ENCODE measurements at places on chromosomes 12 and 14.

GRCh38 chr12:29160230-29160629 is 11.2 kb downstream of the FAR2 start:
- DNase-seq, result no peak

DNA sequence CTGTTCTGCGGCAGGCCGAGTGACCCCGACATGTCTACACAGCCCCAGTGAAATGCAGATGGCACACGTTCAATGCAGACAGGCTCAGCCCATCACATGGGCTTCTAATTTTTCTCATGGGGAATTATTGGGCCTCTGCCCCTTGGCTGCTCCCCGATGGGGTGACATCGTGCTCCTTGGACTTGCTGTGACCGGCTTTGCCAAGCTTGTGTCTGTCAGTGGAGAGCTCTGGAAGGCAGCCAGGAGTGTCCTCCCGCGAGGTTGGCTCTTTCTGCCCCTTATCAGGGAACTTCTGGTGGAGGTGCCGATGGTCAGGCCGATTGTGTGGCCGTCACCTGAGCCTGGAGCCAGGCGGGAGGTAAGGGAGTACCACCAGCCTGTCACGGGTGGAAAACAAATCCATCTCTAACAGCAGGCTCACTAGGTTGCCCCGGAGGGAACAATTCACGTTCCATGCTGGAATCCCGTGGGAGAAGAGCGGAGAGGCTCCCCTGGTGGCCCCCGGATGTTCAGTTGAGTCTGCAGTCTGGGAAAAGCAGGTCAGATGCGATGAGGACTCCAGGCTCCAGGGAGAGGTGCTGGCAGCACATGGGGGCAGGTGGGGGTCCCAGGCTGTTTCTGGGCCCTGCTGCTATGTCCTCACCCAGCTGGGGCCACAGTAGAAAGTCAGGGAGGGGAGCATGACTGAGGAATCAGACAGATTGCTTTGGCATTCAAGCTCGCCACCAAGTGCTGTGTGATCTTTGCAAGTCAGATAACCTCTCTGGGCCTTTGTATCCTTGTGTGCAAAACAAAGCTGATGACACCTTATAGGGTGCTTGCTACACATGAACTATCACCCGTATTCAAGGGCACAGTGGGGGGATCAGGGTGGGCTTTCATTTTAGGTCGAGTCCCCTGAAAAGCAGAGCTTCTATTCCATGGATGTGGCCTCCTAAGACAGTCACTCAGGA is 43.2 kb upstream of the EML1 start:
- DNase-seq, result no peak

DNA sequence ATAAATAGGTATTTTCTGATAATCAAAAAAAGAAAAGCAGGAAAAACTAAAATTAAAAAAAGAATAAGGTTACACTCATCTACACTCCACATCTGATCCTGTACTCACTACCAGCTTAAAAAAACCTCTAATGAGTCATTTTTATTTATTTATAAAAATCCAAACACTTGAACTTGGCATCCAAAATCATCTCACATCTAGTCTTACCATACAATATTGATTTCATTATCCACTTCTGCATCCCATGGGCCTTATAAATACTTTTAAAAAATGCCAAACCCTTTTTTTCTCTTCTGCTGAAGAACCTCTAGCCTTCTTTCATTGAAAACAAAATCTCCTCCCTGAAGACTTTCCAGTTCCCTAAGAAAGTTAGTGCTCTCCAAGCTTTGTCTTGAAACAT is 109.7 kb downstream of the TMTC3 start:
- no peak for DNase-seq

DNA sequence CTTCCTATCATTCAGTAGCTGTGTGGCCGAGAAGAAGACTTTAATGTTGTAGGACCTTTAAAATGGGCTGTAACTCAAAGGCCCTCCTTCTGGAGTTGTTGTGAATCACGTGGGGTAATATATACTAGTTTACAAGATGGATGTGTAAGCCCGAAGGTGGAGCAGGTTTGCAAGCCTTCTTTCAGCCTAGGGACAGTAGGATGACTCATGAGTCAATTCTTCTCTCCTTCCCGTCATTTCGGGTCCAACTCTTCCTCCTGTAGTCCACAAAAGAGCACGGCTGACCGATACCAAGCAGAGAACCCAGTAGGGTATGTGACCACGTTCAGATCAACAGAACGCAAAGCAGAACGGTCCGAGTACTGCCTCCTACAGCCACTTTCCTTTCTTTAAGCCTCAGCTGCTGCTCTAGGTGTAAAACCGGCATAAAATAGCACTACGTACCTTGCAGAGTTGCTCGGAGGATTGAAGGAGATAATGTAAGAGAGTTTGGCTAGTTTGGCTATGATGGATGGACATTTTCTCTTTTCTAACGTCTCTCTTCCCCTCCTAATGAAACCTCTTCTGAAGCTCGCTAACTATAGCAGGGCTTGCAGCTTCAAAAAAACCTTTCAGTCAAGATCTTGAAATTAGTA is 1.3 kb upstream of the RASSF3 start:
- DNase-seq, result no peak

DNA sequence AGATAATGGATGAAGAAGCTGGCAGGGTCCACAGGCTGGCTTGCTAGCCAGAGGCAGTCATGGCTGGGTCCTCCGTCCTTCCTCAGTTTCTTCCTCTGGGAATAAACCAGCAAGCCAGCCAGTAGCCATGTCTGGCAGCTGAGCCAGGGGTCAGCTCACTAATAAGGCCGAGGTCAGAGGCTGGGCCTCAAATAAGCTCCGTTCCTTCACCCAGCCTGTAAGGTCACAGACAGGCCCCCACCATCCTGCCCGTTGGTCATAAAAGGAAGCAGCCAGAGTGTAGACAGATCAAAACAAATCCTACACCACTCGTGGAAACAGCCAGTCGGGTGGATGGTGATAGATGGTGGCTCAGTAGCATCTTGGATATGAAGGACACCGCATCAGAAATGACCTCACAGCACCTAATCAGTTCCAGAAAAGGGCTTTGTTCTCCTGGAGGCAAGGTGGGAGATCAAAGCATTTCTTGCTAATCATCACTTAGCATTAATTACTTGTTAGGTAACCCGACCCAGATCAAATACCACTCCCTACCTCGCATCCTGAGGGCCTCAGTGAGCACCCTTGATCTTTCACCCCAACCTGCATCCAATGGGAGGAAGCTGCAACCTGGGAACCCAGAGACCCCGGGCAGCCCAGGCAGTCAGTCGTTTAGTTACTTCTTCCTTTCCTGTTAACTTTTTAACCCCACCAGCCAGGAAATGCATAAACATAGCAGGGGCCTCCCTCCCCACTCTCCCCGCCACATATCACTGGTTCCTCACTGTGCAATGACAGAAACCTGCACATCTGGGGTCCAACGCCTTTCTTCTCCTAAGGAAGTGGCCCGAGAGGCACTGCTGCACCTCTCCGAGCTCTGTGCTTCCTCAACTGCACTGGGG is 90.2 kb downstream of the KDM2B start:
- DNase-seq, result no peak

- DNase-seq, result peak; percentile 95
Observed at GRCh38 chr14:104895786-104896661, 28.7 kb upstream of the PLD4 start.

GRCh38 chr14:75514673-75515628 is 7.3 kb upstream of the BATF start:
- no peak for DNase-seq

- DNase-seq, result no peak
Observed at GRCh38 chr12:131833288-131833895, 5.2 kb downstream of the MMP17 start.

- no peak for DNase-seq
Observed at GRCh38 chr14:98582276-98582675, 689.7 kb downstream of the BCL11B start.

GRCh38 chr12:131693149-131693548 is 17.7 kb upstream of the SFSWAP start:
- no peak for DNase-seq

DNA sequence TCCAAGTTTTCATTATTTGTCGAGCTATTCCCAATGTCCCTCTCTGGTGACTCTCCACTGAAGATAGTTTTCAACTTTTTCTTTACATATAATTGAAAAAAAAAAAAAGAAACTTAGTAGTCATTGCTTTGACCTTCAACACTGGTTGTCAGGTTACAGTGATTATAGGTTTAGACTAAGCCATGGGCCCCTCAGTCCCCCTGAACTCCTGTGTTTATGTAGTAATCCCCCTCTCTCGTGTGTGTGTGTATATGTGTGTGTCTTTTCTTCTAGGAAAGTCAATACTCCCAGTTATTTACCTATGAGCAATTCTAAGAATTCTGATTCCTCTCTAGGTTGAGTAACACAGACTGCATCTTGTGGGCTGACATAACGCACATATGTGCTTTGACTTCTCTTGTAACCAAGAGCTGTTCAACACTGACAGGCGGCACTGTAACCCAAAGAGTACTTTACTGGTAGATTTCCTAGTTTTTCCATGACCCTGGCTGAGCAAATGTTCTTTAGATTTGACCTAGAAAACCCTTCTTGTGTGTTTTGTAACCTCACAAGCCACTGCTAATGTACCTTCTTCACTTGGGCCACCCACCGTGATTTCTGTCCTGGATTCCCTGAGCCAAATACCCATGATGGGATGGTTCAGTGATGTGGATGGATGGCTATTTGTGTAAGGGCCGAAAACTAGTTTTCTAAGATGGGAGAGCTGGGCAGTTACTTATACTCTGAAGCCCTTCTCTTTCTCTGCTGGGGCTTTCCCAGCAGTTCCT is 15.0 kb upstream of the MANSC4 start:
- no peak for DNase-seq

- peak; percentile 86 for DNase-seq
Observed at GRCh38 chr12:103852498-103852997, 11.5 kb upstream of the NT5DC3 start.

- peak; percentile 51 for DNase-seq
Observed at GRCh38 chr12:12449533-12450025, 92.7 kb downstream of the BORCS5 start.

GRCh38 chr12:69007101-69007854 is 74.3 kb upstream of the CPM start:
- DNase-seq, result peak; percentile 63

DNA sequence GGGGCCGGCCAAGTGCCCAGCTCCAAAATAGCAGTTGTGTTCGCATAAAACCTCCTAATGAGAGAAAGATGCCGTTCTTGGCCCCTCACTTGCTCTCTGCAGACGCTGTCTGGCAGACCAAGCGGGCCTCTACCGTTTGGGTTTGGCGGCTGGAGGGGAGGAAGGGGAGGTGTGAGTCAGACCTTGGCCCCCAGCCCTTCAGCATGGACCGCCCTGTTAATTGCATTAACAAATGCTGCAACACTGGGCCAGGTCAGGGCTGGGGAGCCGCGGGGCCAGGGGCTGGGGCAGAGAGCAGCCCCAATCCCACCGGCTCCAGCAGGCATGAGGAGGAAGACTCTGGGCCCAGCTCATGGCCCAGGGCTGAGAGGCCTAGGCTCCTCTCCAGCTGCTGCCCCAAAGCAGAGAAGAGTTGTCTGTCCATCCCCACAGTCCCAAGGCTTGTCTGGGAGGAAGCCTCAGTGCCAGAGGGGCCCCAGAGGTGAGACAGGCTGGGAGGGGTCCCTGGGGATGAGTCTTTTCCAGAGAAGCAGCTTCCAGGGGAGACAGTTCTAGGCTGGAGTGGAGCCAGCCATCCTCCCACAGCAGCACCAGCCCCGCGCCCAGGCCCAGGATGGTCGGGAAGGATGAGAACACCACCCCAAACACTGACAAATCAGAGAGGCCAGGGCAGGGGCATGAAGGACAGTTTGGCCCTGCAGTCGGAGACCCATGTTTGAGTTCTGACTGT is 16.9 kb downstream of the LTBP2 start:
- DNase-seq, result no peak

GRCh38 chr12:15962760-15963159 is 51.6 kb downstream of the DERA start:
- no peak for DNase-seq

GRCh38 chr14:95310635-95311380 is 8.9 kb downstream of the CLMN start:
- no peak for DNase-seq

DNA sequence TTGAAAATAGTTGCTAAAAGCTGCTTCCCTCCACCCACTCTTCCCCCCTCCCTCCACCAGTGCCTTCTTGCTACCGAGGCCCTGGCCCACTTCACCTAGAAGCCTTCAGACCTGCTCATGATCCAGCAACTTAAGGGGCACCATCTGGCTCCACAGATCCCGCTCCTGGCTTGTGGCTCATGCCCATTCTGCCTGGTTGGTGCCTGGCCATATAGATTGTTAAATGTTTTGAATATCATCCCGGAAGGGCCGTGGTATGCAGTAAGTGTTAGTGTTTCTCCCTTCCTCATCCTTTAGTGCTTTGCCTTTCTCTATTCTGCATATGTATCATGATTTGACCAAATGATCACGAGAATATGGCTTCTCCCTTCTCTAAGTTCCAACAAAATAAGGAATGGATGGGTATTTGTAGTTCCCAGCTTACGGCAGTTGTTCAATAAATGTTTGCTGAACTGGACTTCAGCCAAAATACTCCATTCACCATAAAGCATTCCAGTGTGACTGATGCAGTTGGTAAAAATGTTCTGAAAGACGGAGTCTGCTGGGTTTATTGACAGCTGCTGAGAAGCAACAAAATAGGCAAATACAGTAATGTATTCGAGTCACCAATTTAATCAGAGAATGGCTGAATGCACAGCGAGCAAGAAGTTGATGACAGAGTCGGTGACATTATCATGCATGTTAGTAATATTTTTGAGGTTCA is 30.7 kb downstream of the GRIP1 start:
- no peak for DNase-seq

GRCh38 chr12:58961906-58962305 is 41.6 kb upstream of the LRIG3 start:
- DNase-seq, result no peak

DNA sequence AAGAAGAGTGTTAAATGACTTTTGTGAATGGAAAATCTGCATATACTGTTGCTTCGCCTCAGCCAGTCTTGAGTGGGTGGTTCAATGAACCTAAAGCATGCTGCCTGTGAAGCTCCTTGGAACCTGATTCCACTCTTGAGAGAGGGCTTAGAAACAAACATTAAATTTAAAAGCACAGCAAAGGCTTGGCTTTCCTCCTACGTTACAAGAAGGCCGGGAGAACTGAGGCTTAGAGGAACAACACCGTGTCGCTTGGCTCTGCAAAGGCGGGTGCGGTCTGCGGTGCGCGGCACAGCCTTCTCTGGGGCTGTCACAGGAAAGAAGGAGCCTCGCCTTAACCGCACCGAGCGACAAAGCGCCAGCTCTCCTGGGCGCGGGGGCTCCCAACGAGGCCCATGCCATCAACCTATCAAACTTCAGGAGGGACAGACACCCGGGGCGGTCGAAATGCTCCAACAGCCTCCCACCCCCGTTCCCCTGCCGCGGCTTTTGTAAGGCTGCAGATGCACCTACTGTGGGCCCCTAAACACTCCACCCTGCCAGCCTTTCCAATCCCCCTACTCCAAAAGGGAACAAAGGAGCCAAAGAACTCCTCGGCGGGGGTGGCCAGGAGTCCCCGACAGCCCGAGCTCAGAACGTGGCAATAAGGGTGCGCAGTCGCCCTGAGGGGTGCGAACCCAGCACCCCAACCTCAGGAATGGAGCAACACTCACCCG is 729 bp downstream of the OSBPL8 start:
- peak; percentile 39 for DNase-seq

DNA sequence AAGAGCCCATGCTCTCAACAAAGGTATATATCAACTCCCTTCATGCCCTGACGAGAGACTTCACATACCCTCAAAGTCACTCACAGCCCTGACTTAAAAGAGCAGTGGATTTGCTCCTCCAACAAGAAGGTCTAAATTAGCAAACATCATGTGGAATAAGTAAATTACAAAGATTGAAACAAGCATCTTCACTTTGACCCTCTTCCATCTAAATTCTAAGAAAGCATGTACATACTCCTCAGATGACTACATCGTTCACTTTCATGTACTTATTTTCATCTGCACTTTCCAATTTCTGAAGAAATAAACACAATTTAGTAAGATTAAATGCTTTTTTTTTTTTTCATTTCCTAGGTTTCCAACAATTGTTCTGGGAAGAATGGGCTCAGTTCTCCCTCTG is 38.6 kb upstream of the KRR1 start:
- DNase-seq, result no peak
